Kidney capillary endothelial cell (primary cell): ENCODE measurements at places on chromosomes 16 and 17.

GRCh38 chr16:56353054-56353921 is 72.1 kb downstream of the AMFR start:
- DNase-seq: no peak

DNA sequence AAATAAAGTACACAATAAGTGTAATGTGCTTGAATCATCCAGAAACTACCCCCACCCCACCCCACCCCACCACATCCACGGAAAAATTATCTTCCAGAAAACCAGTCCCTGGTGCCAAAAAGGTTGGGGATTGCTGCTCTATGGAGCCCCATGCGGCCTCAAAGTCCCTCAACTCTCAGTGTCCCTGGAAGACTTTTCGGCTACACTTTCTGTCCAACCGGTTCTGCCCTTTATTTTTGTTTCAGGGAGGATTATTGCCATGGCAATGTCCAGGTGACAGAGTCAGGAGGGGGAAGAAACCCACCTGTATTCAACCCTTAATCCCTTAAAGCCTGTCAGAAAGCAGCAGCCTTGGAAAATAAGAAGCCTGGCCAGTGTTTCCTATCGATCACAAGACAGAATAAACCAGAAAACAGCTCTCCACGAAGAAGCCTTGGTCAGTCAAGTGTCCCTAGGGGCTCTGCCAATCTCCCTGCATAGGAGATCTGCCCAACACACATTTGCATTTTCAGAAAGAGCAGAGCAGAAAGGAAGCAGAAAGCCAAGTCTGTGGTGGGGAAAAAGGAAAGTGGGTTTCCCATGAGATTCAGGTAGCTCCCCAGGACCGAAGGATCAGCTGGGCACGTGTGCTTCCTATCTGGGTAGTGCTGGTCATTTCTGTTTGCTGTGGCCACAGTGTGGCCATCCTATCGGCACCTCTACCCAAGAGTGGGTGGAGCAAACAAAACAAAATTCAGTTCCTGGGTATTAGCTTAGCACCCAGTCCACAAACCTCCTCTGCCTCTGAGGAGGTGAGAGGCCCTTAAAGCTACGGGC is 342.7 kb downstream of the SOX9 start:
- DNase-seq: no peak

DNA sequence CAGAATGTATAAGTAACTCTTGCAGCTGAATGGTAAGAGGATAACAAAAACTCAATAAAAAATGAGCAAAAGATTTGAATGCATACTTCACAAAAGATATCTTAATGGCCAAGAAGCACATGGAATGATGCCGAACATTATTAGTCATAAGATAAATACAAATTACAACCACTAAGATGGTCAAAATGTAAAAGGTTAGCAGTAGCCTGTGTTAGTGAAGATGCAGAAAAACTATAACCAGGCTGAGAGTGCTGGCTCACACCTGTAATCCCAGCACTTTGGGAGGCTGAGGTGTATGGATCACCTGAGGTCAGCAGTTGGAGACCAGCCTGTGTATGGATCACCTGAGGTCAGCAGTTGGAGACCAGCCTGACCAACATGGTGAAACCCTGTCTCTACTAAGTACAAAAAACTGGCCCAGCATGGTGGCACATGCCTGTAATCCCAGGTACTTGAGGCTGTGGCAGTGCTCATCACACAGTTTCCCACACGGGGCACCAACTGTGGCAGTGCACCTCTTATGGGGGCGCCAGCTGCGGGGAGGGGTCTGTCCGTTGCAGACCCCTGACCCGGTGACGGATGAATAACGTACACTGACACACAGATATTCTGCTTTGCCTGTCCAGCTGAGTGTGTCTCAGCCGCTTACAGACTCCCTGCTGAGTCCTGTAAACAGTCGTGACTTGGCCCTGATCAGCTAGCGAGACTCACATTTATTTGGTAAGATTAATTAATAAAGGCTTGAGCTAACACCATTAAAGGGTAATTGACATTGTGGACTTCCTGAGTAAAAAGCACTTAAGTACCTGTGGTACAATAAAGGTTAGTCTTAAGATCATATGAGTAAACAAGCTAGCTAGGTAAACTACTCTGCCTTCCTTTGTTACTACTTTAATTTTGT is 45.7 kb upstream of the FAM20A start:
- DNase-seq: no peak

GRCh38 chr17:60174035-60174434 is 24.3 kb downstream of the CA4 start:
- no peak for DNase-seq

DNA sequence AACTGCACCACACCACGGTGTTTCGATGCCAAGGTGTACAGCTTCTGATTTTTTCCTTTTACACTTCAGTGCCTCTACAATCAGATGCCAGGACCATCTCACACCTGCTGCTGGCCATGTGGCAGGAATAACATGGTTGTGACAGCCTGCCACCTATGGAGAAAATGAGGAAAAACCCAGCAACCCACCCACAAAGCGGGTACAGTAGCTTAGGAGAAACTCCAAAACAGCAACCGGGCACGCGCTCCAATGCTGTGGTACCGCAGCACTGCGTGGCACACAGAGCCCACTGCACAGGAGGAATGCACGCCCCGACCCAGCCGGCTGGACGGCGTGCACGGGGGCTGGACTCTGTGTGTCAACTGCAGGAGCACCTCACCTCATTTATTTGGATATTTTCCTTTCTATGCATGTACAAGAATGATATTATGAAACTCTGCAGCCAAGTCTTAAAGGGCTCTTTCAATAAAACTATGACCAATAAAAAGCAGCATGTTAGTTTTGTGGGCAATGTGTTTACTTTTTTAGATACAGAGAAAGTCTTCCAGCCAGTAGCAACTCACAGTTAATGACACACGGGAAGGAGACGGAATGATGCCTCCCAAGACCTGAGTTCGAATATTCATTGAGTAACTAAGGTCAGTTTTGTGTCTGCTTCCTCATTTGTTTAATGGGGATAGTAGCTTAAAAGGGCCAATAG is 45.9 kb downstream of the MAP1LC3B start:
- no peak for DNase-seq

- no peak for DNase-seq
Observed at GRCh38 chr16:25563700-25564099, 128.1 kb upstream of the HS3ST4 start.

DNA sequence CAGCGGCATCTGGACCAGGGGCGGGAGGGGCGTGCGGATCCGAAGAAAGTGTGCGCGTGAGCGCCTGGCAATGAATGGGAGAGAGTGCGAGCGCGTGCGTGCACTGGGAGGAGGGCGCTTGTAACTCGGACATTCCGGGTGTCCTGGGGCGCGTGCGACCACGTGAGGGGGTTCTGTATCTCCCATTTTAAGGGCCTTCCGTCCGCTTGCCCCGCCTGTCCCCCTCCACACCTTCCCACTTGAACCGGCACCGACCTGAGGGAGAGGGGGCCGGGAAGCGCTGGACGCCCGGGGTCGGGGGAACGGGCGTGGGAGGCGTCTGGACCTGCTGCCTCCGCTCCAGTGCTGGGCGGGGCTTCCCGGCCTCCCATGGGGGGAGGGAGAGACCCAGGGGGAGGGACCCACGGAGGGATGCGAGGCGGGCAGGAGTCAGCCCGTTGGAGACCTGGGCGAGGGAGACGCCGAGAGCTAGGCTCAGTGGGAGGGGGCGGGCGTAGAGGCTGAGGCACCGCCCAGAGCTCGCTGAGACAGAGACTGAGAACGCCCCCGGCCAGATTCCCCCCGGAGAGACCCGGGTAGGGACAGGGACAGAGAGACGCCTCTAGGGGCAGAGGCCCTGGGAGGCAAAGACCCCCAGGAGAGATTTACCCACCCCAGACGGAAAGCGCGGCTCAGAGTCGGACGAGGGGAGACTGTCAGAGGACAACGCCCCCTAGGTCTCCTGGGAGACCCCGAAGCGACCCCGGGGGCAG is at the start of gene KREMEN2:
KREMEN2 (plus strand) TSS at position 553 of the 752 bp plus-strand sequence. CDS start 246 bp downstream, outside the sequence.
- no peak for DNase-seq
